GM04503 (cell line): ENCODE measurements at places on chromosomes 5 and 9.
A peak's percentile ranks its signal among the peaks of the same experiment; 100 is the strongest.

DNA sequence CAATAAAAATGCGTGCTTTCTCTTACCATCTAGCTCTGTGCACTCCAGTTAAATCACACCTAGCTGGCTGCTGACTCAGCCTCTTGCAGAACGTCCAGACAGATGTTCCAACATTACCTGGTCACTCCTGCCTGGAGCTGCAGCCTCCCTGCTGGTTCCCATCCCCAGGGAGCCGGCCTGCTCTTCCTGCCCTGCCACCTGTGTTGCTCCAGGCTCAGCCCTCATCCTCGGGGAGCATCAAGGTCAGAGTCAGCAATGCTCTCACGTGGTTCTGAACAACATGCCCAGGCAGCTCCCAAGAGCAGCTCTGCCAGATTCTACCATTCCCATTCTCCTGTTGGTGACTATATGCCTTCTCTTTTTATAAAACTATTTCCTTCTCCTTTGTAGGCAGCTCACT is 81.3 kb downstream of the GADD45G start:
- no peak for DNase-seq

DNA sequence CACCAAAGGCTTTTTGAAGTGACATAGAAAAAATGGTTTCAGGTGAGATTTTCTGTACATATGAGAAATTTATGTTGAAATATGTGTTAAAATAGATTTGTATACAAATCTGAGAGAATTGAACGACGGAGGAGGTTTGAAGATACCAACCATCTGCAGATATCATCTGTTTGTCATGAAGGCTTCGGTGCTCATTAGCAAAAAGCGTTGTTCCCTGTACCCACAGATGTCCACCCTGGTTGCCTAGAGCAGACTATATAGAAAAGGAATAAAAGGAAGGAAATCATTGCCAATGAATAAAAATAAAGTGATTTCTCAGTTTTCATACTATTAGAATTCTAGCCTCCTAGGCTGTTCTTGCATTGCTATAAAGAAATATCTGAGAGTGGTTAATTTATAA is 2262.8 kb upstream of the ACO1 start:
- no peak for DNase-seq

DNA sequence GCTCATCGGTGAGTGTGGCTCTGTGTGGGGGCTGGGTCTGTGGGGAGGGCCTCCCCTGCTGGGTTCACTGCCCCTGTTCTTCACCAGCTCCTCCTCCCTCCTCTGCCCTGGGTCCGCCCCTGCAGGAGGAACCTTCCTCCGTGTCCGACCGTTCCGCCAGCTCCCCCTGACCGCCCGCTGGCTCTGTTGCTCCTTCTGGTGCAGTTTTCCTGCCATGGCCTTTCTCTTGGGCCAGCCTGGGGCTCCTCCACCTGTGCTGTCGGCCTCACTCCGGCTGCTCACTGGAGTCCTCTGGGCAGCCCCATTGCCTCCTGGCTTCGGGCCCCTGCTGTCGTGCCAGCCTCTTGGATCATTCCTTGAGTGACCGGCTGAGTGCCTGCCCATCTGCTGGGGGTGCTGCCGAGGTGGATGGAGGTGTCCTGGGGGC is 12.3 kb downstream of the RNU6ATAC start:
- DNase-seq, result no peak

DNA sequence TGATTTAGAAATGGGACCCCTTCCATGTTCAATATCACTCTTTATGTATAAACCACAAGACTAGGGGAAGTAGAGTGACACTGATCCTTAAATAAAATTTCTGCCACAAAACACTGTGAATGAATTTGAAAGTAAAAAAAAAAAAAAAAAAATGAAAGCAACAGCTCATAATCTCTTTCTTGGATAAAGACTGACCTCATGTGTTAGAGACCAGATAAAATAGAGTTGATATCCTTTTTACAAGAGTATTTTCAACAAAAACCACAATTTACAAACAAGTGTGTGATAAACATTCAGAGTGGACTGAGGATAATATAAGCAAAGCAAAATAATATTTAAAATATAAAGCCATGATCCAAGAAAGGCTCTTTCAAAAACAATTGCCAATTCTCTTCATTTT is 180.2 kb downstream of the FBXL17 start:
- no peak for DNase-seq

DNA sequence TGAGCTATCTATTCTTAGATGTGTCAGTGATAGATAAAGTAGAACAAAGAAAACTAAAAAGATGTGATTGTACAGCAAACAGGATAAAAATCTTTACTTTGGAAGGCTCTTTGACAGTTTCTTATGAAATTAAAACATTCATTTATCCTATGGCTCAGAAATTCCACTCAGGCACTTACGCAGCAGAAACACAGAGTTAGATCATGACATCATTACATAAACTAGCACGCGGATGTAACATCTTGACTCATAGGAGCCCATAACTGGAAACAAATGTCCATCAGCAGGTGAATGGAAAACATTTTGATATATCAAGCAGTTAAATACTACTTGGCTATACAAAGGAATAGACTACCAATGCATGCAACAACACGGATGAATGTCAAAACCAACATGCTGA is 45.3 kb downstream of the ICE1 start:
- DNase-seq, result no peak

GRCh38 chr5:175560011-175560410 is 81.7 kb downstream of the SFXN1 start:
- no peak for DNase-seq

DNA sequence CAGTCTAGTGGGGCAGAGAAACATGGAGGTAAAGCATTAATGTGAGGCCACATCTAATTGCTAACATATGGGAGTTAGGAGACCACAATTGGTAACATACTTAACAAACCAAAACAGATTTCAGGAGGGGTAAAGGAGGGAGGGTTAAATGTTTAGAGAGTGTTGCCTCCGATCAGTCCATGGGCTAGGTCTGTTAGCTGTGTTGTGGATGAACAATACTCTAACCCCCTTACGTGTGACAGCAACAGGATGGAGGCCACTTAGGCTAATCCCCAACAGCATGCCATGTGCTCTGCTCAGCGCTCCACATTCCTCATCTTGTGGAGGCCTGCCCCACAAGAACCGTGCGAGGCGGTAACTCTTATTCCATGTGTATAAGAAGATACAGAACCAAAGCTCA is 167.0 kb downstream of the CRB2 start:
- DNase-seq, result no peak

DNA sequence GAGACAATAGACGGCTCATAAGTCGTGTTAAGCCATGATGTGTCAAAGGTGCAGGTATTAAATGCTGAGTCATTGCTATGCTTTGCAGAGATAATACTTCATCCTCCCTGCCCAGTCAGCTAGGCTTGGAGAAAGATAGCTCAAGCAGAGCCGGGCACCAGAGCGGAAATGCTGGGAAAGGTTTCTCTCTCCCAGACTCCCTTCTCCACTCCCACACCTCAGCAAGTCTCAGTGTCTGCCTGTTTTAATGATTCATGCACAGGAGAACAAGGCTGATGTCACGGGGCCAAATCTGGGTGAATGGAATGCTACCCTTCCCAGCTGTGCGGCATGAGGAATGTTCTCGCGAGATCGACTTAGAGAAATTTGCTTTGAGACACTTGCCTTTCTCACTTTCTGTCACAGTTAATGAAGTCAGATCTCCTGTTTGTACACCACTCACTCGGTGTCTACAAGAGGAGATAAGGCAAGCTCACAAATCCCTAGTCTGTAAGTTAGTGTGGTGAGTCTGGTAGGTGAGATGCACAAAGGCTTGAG is 204.4 kb downstream of the EFNA5 start:
- DNase-seq, result no peak

DNA sequence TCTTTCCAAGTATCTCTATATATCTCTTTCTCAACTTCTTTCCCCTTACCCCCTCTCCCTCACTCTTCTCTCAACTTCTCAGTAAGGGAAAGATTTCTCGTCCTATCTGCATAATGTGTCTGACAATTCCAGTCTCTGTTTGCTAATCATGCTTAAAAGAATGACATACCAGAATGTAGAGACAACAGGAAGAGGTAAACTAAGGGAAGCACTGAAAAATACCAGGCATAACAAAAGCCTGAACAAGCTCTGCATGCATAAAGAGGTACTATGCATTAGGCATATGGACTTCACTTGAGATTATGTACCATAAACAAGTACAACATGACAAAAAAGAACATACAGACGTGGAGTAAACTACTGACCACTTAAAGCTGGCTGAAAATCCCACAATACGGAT is 62.6 kb downstream of the SEMA5A start:
- no peak for DNase-seq

DNA sequence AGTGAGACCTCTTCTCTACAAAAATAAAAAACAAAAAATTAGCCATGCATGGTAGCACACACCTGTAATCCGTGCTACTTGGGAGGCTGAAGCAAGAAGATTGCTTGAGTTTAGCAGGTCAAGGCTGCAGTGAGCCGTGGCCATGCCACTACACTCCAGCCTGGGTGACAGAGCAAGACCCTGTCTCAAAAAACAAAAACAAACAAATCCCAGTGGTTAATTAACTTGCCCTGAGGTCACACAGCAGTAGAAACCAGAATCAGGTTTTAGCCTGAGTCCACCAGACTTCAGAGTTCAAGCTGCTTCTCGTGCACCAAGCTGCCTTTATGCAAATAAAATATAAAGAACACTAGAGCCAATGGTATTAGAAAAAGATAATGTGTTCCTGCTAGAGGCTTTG is 169.7 kb downstream of the GOLPH3 start:
- no peak for DNase-seq

GRCh38 chr9:3058409-3058808 is 214.5 kb upstream of the PUM3 start:
- no peak for DNase-seq

- DNase-seq, result no peak
These were observed 313.4 kb downstream of the CDH12 start for GRCh38 chr5:22539762-22540161.

DNA sequence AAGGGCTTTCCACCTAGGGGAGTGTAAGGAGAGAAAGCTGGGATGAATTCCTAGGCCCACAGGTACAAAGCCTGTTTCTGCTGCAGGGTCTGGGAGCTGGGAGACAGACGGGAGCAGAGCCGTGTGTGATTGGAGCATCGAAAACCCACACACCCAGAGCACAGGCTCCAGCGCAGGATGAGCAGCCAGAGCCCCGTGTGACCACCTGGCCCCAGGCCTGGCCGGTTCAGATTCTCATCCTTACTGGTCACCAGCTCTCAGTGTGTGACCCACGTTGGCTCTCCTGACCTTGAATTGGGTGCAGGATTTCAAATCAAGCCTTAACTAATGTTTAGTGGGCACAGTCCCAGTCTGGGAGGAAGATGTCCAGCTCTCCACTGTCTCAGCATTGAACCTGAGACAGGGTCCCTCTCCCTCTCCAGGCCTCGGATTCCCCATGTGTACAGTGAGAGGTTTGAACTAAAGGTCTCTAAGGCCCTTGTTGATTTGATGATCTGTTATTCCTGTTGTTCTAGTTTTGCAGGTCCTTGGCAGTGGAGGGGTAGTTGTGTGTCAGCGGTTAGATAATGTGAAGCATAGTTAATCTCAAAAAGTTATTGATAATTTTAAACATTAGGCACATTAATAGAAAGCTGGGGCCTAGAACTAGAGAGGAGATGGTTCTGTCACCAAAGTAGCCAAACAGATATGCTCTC is 50.1 kb downstream of the PPARGC1B start:
- DNase-seq, result no peak

GRCh38 chr5:43073597-43074546 is 33.8 kb upstream of the ANXA2R start:
- DNase-seq, result no peak

DNA sequence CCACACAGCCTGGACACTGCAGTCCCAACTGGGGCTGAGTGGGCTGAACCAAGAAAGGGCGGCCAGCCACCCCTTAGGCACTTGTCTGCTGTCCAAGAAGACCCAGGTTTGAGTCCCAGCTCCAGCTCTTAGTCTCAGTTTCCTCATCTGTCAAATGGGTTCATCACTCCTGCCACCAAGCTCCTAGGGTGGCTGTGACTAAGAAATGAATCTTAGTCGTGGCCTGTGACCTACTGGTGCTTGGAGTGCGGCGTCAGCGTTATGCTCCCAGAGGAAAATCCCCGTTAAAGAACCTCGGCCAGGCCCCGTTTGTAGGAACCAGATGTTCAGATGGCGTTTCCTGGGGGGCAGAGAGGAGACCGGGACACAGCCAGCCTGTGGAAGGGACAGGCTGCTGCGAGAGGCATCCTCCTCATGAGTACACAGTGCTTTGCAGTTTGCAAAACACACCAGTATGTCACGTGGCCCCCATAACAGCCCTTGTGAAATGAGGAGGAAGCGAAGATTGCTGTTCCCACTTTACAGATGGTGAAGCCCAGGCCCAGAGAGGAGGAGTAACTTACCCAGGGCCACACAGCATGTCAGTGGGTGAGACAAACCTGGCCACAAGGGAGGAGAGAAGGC is 3.3 kb downstream of the FIBCD1 start:
- DNase-seq, result no peak

GRCh38 chr9:121380846-121381245 is 10.8 kb upstream of the STOM start:
- no peak for DNase-seq

- DNase-seq, result peak; percentile 80
These were observed 238.8 kb downstream of the ARHGAP26 start for GRCh38 chr5:143008809-143009521.

GRCh38 chr5:154729613-154730012 is 25.6 kb upstream of the LARP1 start:
- DNase-seq, result no peak

DNA sequence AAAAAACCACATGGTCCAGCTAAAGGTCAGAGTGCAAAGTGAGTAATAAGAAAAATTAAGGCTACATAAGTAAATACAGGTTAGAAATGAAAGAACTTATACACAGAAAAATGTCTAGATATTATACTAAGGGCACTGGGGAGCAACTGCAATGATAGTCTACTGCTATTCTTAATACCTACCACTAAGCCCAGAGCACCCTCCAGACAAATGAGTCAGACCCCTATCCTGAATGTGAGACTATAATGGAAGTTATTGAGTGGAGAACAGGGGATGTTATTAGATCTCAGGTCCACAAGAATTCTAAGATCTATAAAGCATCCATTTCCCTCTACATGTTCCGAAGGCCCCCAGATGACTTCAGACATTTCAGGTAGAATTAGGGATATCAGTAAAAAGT is 438.3 kb downstream of the PRELID2 start:
- no peak for DNase-seq

GRCh38 chr5:55427157-55427556 is 107.6 kb downstream of the PLPP1 start:
- DNase-seq, result no peak

DNA sequence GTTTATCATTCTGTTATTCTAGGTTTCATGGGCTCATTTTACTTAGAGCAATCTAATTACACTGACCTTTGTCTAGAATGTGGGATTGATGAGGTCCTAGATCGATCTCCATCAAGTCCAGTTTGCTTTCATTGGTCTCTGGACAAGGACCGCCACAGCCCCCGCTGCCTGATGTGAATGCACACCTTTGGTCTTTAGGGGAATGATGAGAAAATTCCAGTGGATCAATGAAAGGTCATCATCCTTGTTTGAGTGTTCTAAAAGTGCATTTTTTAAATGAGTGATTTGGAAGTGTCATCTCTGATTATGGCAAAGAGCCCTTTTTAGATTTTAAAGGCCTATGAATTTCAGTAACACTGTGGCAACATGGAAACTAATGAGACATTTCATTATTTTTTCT is 2.2 kb upstream of the ANKH start:
- no peak for DNase-seq

- peak; percentile 33 for DNase-seq
These were observed 34.4 kb upstream of the SLC6A3 start for GRCh38 chr5:1479581-1480188.

- no peak for DNase-seq
These were observed 740.4 kb upstream of the RIOK2 start for GRCh38 chr5:97923496-97923895.

- DNase-seq, result no peak
These were observed 68.0 kb upstream of the MAMDC2 start for GRCh38 chr9:69975681-69976080.
